ENCODE measurements at places on chromosomes 4 and X.
A peak's percentile ranks its signal among the peaks of the same experiment; 100 is the strongest.

- DNase-seq: no peak
These were observed 3.7 kb upstream of the TREX2 start for GRCh38 chrX:153449368-153450113.

GRCh38 chr4:176883681-176884418 is 91.1 kb upstream of the VEGFC start:
- DNase-seq: peak; percentile 98

DNA sequence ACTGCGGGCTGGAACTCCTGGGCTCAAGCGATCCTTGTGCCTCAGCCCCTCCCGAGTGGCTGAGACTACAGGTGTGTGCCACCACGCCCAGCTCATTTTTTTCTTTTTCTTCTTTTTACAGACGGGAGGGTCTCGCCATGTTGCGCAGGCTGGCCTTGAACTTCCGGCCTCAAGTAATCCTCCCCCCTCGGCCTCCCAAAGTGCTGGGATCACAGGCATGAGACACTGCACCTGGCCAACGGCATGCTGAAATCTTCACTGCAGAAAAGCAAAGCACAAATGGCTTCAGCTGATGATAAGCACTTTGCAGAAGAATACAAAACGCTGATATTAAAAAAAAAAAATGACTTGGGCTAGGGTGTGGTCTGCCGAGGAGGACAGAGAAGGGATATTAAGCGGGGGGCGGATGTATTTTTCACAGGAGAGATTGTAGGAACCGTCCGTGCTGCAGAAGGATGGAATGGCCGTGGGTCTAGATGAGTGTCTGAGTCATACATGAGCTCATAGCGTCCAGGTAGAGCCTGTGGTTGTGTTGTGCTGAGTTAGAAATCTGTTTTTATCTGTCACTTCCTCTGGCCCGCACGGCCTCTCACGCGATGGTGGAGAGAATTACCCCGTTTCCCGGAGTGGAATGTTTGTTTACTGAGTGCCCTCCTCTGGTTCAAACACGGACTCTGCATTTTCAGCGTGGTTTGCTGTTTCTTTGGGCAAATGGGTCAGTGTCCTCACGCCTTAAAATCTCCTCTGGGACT is 8.5 kb upstream of the AKAP17A start:
- DNase-seq: peak; percentile 59

GRCh38 chr4:79604152-79604551 is 196.1 kb upstream of the GK2 start:
- no peak for DNase-seq

GRCh38 chr4:96708766-96709165 is 868.9 kb downstream of the PDHA2 start:
- no peak for DNase-seq

- DNase-seq: no peak
These were observed 44.5 kb downstream of the SORCS2 start for GRCh38 chr4:7236847-7237246.

DNA sequence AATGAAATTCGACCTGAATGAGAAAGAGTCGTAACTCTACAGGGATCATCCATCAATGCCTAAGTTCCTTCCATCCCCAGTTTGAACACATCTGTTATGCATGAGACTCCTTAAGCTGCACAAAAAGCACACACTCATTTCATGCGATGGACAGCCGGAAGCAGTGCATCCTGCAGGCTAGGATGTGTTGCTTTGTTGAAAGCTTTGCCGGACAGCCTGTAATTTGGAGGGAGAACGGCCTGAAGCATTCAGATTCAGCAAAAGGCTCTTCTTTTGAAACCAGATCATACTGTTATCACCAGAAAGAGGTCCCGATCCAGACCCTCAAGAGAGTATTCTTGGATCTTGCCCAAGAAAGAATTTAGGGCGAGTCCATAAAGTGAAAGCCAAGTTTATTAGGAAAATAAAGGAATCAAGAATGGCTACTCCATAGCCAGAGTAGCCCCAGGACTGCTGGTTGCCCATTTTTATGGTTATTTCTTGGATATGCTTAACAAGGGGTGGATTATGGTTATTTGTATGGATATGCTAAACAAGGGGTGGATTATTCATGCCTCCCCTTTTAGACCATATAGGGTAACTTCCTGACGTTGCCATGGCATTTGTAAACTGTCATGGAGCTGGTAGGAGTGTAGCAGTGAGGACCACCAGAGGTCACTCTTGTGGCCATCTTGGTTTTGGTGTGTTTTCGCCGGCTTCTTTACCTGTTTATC is 48.1 kb upstream of the DHRSX start:
- no peak for DNase-seq

DNA sequence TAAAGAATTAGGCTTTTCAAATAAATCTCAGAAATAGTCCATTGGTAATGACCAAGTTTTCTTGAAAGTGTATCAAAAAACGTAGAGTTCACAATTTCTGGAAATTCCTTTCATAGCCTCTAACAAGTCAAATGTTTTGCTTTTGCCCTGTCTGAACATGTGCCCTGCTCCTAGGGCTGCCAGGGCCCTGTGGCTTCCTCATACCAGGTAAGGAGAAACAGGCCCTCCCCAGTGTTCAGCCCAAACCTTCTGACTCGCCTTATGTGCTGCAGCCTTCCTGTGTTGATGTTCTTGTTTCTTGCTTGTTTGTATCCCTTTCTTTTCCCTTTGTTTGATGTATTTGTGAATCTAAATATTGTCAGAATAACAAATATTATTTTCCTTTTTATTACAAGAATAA is 146.1 kb upstream of the PACRGL start:
- no peak for DNase-seq

- no peak for DNase-seq
These were observed 34.7 kb downstream of the ZFYVE28 start for GRCh38 chr4:2383760-2384159.

- DNase-seq: no peak
These were observed 760 bp downstream of the TRMT2B start for GRCh38 chrX:101051153-101051548.

GRCh38 chr4:74230902-74231499 is 73.1 kb downstream of the MTHFD2L start:
- peak; percentile 94 for DNase-seq

DNA sequence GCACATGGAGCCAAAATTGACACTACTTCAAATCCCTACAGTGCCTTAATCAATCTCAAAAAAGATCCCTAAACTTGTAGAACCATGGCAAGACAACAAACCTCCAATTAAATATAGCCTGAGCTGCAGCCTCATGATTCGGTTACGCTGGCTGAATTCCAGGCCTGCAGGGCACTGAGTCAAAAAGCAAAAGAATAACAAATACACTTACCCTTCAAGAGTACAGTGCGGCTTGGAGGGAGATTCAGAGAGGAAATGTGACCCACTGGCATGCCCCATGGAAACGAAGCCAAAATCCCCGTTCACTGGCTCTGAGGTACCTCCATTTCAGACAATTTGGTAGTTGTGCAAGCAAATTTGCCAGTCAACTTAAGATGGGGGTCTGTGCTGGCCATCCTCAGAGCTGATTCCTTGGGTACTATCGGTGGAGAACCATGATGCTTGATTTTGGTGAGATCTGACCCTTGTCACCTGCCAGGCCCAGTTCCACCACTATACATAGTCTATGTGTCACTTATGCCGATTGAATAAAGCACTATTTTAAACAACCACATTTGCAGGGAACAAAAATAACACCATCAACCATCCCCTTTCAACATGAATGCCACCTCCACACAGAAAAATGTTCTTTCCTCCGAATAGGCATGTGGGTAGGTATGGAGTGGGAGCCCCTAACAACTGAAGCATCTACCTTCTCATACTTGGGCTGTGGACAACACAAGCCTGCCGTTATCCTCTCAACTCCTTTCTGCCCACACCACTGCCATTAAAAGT is 2.1 kb downstream of the C4orf54 start:
- DNase-seq: peak; percentile 86

All from EH (cell line).